ENCODE measurements at places on chromosomes 2 and 18.

DNA sequence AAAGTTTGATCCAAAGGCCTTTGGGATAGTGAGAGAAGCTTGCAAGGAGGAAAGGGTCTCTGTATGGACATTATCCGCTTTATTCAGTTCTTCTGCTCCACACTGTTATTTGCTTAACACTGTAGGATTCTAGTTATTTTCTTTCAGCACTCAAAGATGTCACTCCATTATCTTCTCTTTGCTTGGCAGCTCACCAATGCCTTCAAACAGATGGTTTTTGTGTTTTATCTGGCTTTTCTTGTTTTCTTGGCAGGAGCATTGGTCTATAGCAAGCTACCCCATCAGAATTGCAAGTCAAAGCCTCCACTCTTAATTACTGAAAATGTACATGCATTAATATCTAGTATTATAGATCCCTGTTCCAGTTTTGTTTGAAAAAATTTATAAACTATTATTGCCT, 138.8 kb downstream of the EVA1A start:
- no peak for DNase-seq

- no peak for DNase-seq
These were observed 41.4 kb downstream of the SPP2 start for GRCh38 chr2:234091883-234092282.

DNA sequence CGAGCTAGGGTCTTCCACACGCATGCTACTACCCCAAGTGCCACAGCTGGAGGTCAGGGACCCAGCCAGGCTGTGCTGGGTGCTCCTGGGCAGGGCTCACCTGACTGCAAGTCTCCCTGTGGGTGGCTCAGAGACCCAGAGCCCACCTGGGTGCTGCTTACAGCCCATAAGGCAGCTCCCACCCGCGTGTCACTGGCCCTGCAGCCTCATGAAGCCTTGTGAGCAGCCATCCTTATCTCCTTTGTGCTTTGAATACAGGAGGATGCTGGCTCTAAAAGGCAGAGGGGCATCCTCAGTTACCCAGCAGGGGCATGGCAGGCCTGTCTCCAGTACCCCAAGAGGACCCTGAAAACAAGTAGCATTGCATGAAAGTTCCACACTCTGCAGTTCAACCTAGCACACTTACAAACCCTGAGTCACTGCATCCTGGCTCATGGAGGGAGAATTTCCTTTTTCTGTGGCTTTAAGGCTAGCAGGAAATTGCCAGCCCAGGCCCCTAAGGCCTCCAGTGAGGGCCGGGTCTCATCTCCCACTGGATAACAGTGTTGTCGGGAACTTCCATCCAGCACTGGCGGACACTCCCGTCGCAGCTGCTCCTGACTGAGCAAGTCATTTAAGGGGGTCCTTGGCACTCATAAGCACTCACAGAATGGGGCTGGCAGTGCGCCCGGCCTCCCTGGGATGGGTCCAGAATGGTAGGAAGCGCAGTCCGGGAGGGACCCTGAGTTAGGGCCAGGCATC, 137.1 kb downstream of the RPIA start:
- DNase-seq = no peak

DNA sequence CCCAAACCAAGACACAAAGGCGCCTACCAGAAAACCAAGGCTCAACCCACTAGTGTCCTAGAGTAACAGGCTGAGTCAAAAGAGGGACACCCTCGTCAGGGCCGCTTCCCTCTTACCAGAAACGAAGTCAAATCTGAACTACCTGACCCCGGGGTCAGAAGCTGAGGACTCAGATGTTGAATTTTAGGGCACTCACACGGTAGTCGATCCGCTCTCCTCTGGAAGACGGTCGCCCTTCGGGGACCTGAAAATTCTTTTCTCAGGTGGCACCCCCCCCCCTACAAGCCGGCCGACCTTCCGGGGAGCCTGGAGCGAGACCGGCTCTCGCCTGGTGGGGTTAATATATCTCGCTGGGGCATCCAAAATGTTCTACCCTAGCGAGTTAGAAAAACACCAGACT, 121.1 kb upstream of the KCNJ3 start:
- no peak for DNase-seq

- no peak for DNase-seq
These were observed 50.1 kb downstream of the CDH19 start for GRCh38 chr18:66553824-66554223.

DNA sequence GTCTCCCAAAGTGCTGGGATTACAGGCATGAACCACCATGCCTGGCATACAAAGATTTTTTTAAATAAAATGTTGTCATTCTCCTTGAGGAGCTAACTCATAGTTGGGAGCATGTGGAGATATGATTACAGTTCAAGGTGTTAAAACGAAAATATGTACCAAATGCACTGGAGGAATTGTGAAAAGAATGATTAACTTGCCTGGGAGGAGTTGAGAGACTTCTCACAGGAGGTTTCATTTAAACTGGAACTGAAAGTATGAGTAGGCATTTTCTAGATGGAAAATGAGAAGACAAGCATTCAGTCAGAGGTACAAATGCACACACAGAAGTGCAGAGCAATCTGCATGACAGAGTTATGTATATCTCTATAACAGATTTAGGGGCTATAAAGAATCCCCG, 126.6 kb upstream of the PDE1A start:
- DNase-seq = no peak

GRCh38 chr2:48587961-48588360, 29.7 kb upstream of the GTF2A1L start:
- no peak for DNase-seq

Measured in NCI-H187 treated with DMSO at 0.1 percent for 48 hours (cell line).